ENCODE measurements at places on chromosomes 6 and 20.
A peak's percentile ranks its signal among the peaks of the same experiment; 100 is the strongest.

DNA sequence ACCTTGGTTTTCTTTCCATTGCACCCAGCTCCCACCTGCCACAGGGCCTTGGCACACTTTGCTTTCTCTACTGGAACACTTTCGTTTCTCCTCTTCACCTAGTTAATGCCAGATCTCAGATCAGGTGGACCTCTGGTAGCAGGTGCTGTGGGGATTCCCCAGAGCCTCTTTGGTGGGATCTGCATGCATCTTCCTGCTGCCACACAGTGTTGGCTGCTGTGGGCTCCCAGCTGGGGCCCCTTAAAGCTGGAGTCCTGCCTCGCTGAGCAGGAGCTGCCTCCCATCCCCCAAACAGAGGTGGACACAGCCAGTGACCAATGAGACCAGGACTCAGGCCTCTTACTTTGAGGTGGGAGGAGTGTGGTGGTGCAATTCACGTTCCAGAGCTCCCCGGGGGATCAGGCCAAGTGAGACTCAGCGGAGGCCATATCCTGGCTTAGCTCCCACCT is 28.4 kb downstream of the CEBPB start:
- no peak for DNase-seq

DNA sequence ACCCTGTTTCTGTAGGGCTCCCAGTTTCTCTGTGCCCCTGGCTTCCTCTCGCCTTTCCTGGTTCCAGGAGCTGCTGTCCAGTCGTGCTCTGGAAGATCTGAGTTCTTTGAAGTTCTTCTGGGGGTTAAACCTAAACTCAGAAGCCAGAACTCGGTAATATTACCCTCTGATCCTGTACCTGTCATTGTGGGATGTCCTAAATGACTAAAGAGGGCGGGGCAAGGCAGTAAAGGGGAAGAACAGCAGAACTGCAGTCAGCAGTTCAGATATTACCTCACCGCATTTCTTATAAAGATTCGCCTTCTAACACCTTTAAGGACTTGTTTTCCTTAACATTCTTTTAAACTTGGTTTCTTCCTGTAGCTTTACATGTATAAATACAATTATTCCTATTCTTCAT is 63.9 kb downstream of the FAM120B start:
- DNase-seq = no peak

- no peak for DNase-seq
These were observed 437.5 kb downstream of the BTBD3 start for GRCh38 chr20:12355185-12355584.

DNA sequence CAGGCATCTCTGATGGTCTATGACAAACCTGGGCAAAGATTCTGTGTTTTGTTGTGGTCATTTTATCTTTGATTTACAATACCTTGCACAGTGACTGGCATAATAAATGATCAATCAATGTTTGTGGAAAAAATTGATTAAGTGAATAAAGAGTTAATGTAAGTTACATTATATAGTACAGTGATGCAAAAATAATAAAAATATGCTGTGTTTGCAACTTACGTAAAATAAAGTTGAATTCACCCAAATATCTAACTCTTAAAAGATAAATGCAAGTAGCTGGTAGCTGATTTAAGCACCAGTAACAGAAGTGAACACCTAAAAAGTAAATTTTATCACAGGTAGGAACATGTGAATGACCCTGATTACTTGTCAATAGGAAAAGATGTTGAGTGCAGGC is 176.0 kb upstream of the THEMIS start:
- DNase-seq = no peak

DNA sequence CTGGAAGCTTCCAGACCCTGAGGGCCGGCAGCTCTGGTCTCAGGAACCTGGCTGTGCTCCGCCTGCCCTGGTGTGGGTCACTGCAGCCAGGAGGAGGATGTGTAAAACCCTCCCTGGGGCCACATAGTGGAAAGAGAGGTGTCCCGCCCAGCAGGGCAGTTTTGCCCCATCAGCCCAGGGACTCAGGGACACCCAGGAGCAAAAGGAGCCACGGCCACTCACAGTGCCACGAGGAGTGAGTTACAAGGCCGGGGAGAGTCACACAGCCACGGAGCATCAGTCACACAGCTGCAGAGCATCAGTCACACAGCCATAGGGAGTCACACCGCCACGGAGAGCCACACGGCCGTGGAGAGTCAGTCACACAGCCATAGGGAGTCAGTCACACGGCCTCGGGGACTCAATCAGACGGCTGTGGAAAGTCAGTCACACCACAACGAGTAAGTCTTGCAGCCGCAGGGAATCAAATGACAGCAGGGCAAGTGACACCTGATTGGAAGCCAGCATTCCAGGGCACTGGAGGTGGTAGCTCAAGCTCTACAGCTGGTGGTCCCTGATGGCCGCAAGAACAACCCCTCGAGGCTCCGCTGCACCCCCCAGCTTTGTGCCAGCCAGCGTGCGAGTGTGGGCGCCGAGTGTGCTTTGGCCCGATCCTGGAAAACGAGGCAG is 60.9 kb downstream of the DLL1 start:
- no peak for DNase-seq

- no peak for DNase-seq
These were observed 83.9 kb upstream of the LGSN start for GRCh38 chr6:63403725-63404124.

GRCh38 chr20:31517373-31517772 is 3.1 kb downstream of the HM13 start:
- no peak for DNase-seq

- no peak for DNase-seq
These were observed 49.1 kb downstream of the AKAP12 start for GRCh38 chr6:151288712-151289398.

- DNase-seq = peak; percentile 58
These were observed 70.9 kb downstream of the STK35 start for GRCh38 chr20:2172305-2173175.

GRCh38 chr6:15359335-15359862 is 113.5 kb downstream of the JARID2 start:
- DNase-seq = no peak

GRCh38 chr6:166526937-166527336 is 59.5 kb downstream of the RAMACL start:
- no peak for DNase-seq

- peak; percentile 44 for DNase-seq
These were observed 91.3 kb upstream of the PRDM1 start for GRCh38 chr6:105994591-105995390.

- DNase-seq = no peak
These were observed 174.8 kb upstream of the SUPT3H start for GRCh38 chr6:45552536-45552935.

- DNase-seq = no peak
These were observed 676.2 kb downstream of the HDGFL1 start for GRCh38 chr6:23245572-23245971.

- no peak for DNase-seq
These were observed 119.9 kb upstream of the CEP85L start for GRCh38 chr6:118771253-118771652.

DNA sequence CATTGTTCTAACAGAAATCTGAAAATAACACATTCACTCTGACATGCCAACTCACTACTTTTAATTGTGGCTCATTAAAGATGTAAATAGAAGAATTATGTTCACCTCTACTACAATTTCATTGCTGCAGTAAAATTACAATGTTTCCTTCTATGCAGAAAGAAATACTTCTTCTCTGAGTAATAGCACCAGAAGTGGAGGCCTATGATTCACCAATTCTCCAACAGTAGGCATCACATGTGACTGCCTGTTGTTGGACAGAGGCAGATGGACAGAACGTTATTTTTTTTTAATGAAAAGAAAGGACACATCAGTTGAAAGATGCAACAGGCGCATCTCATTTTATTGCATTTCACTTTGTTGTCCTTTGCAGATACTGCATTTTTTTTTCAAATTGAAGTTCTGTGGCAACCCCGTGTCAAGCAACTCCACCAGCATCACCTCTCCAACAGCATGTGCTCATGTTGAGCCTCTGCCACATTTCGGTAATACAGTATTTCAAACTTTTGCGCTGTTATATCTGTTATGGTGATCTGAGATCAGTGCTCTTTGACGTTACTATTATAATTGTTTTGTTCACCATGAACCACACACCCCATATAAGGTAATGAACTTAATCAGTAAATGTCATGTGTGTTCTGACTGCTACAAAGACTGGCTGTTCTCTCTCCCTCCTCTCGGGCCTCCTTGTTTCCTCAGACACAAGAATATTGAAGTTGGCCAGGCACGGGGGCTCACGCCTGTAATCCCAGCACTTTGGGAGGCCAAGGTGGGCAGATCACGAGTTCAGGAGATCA is 121.4 kb downstream of the ATXN1 start:
- DNase-seq = no peak

DNA sequence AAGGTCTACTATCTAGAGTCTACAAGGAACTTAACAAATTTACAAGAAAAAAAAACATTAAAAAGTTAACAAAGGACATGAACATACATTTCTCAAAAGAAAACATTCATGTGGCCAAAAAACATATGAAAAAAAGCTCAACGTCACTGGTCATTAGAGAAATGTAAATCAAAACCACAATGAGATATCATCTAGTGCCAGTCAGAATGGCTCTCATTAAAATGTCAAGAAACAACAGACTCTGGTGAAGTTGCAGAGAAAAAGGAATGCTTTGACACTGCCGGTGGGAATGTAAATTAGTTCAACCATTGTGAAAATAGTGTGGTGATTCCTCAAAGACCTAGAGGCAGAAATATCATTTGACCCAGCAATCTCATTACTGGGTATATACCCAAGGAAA is 48.3 kb downstream of the OGFRL1 start:
- DNase-seq = no peak

- no peak for DNase-seq
These were observed 106.4 kb downstream of the GMPR start for GRCh38 chr6:16344756-16345155.

DNA sequence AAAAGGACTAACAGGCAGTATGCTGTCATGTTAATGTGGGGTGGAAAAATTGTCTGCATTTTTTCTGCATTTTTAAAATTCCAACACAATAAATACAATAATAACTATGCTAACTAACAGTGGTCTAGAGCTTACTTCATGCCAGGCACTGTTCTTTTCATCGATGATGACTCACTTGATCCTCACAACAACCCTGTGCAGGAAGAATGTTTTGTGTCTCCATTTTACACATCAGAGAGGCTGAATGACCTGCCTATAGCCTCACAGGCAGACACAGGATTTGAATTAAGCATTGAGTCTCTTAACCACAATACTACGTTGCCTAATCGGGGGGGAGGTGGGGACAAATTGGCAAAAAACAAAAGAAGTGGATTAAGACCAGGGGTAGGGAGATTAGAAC is 26.9 kb upstream of the FANCE start:
- no peak for DNase-seq

DNA sequence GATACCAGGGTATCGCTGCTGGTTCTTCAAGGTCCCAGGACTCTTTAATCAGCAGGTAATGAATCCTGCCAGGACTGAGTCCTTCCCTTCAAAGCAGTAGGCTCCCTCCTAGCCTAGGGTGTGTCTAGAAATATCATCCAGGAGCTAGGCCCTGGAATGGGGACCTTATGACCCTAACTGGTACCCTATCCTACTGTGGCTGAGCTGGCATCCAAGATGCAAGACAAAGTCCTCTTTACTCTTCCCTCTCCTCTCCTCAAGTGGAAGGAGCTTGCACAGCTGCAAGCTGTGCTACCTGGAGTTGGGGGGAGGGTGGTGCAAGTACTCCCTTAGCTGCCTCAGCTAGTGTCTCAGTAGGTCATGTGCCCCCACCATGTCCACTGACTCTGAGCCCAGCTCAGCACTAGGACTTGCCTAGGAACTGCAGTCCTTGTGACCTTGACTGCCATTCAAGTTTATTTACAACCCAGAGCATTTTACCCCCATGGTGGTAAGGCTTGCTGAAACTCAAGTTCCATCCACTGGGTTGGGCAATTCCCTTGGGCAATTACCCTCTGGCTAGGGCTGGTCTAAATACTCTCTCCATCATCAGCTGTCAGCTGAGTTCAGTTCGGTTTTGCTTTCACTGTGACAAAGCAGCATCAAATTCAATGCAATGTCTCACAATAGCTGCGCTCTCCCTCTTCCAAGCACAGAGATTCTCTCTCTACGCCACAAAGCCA is 48.4 kb upstream of the TOP1 start:
- DNase-seq = no peak

DNA sequence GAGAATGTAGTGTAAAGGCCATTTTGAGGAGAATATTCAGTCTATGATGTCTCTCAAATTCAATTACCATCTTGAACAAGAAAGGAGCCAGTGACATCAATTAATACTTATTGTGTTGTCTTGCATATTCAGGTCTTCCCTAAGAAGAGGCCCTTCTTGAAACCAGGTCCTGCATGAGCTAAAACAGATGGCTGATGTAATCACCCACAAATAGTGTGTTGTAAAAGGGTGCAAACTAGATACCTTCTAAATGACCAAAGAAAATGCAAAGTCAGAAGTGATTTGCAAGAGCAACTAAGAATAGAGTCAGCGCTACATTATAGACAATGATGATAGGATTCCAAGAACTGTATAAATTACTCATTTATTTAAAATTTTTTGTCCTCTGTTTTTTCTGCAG is 97.0 kb downstream of the BTBD3 start:
- no peak for DNase-seq

GRCh38 chr20:2822073-2822472 is 5.9 kb downstream of the TMEM239 start:
- DNase-seq = no peak

DNA sequence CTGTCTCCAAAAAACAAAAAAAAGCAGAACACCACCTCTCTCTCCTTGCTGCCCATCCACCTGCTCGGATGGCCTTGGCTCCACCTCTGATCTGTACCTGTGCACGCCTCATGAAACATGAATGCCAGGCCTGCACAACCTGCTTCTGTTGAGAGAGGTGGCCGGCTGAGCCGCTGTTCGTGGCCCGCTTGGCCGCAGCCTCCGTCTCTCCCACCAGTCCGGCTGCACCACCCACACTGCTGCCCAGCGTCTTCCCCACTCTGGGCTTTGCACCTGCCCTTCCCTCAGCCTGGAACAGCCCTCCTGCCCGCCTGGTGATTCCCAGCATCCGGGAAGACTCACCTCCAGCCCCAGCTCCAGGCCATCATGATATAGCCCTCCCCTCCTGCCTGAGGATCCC is 12.2 kb upstream of the ZBTB46 start:
- no peak for DNase-seq

Measured in stimulated activated CD4-positive, alpha-beta T cell treated with anti-CD3 and anti-CD28 coated beads, Interleukin-4, amount 100 ng/mL, for 4 hours (primary cell).